T-helper 17 cell (primary cell): ENCODE measurements at places on chromosomes 16 and 17.

DNA sequence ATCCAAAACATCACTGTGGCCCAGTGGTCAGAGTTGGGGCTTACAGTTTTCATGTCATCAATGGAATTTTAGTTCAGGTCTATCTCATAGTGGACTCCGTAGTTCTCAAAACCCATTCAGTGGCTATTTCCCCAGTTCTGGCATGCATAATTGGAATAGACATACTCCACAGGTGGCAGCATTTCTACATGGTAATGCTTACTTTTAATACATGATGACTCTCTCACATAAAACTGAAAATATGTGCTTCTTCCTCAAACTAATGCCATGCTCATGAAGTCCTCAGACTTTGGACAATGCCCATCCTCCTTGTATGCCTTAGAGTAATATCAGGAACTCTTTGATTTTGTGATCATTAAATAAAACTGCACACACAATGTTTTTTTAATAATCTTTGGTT, 857.4 kb upstream of the GOT2 start:
- no peak for DNase-seq

DNA sequence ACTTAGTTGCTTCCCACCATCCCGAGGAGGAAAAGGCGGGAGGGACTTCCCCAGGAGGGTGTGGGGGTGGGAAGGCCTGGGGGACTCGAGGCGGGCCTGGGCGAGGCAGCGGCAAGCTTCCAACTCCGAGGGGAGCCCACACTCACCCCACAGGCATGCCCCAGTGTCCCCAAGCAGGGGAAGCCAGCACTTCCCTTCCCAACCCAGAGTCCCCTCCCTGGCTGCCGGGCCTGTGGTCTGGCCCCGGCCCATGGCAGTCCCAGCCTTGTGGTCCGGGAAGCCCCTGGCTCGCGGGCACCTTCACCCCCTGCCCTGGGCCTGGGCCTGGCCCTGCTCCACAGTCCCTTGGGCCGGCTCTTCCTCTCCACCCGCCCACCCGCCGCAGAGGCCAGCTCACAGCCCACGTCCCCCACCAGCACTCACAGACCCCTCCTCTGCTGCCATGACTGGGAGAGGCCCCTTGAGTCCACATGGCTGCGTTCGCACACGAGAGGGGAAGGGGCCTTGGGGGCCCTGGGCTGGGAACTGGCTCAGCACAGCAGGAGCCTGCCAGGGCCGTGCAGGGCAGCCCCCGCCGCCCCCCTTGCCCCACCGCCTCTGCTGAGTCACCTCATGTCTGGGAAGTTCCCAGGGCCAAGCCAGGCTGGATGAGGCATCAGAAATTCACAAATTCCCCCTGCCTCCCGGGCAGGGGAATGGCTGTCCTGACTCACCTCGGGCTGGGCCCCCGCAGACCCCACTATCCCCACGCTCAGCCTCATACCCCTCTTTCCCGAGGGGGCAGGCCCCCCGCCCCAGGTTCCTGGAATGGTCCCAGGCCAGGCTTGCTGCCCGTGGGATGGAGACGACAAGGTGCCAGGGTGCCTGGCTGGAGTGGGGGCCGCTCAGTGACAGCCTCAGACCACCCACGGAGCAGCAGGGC, 27.8 kb downstream of the BAHCC1 start:
- DNase-seq = no peak

DNA sequence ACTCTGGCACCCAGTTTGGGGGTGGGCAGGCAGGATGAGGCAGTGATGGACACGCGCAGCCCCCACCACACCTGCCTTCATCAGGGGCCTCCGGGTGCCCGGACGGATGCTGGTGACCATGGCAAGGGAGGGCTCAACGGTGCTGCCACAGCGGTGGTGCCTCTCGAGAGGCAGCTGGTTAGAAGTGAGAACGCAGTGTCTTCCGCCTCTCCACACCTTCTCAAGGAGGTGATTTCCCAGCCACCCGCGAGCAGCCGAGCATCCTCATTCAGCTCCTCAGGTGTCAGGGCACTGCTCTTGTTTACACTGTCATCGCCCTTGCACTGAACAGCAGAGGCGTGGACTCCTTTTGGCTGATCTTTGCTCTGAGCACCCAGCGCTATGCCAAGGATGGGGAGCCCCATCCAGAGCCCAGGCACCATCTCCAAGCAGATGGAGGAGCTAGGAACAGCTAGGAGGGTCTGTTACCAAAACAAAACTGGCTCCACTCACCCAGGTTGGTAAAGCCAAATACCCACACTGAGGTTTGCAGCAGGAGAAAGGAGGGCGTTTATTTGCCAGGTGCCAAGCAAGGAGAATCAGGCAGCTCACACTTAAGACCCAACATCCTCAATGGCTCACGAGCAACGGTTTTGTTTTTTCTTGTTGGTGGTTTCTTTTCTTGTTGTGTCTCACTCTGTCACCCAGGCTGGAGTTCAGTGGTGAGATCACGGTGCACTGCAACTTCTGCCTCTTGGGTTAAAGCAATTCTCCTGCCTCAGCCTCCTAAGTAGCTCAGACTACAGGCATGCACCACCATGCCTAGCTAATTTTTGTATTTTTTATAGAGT, 174.3 kb upstream of the TNRC6C start:
- DNase-seq = peak; percentile 29

GRCh38 chr16:29983420-29984136, 9.9 kb downstream of the TAOK2 start:
- DNase-seq = no peak

- DNase-seq = no peak
Observed at GRCh38 chr16:66372078-66372897, 5.8 kb downstream of the CDH5 start.

- DNase-seq = no peak
Observed at GRCh38 chr17:30212750-30213149, 22.7 kb downstream of the SLC6A4 start.

DNA sequence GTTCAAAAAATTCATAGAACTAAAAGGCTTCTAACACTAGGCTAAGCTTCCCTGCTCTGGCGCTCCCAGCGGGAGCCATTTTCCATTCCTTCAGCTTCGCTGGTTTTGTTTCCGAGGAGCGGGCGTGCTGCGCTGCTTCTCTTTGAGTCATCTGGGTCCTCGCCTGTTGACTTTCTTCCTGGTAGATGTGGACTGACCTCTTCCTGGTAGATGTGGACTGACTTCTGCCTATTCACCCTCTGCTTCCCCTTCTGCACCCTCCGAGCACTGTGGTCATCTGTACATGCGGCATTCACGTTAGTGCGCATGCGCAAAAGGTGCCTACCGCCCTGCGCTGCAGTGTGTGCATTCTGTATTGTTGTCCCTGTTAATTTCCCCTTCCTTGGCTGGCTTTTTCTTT, 40.8 kb upstream of the SEC14L1 start:
- no peak for DNase-seq

DNA sequence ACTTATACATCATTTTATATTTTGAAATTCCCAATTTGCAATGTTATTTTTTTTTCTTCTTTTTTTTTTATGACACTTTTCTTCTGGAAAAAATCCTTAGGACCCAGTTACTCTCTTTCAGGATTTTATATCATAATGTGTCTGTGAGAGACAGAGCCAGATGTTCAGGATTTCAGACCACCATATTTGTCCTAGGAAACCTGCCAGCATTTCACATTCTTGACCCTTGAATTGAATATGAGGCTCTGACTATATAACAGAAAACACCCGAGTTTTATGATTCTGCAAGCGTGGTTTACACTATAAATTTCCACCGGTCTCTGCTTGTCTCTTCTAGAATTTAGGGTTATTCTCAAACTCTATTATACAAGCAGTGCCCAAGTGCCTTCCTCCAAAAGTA, 621.0 kb downstream of the WWOX start:
- DNase-seq = no peak

GRCh38 chr16:89922884-89923639, at the start of gene TUBB3:
Gene TUBB3 (plus strand): TSS chr16:89923342. CDS start chr16:89923402, 60 bp downstream.
- DNase-seq = no peak

GRCh38 chr16:53576210-53576609, 73.2 kb upstream of the AKTIP start:
- DNase-seq = no peak

DNA sequence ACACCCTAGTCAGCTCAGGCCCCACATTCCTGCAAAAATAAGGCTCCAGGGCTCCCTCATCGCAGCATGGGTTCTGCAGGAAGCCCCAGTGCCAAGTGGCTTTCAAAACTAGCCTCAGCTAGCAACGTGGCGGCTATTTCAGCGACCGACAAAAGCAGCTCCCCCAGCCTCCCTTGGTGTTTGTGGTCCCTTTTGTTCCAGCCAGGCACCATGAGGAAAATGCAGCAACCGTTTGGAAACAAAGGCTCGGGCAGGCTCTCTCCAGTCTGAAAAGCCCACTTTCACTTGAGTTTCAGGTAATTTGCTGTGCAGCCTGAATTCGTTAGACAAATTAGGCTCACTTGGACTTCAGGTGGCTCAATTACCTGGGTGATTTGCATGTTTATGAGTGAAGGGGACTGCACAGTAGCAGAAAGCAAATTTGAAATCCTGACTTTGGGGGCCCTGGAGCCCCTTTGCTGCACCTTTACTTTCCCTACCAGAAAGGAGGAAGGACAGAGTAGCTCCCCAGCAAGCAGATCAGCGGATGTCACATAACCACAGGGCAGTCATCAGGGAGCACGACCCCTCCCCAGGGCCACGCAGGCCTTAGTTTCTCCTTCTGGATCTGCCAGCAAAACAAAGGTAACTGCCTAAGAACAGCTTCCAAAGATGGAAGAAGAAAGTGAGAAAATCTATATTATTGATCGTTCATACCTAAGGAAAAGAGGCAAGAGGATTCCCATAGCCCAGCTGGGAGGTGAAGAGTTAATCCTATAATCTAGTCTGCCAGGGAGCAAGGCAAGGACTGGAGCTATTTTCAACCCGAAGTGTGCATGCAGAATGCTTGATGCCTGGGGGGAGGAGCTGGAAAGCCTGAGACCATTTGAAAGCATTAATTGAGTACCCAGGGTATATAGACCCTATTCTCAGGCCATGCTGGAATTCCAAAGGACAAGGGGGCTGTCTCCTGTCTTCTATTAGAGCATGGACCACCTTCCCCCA, 143.1 kb upstream of the SDK2 start:
- no peak for DNase-seq

DNA sequence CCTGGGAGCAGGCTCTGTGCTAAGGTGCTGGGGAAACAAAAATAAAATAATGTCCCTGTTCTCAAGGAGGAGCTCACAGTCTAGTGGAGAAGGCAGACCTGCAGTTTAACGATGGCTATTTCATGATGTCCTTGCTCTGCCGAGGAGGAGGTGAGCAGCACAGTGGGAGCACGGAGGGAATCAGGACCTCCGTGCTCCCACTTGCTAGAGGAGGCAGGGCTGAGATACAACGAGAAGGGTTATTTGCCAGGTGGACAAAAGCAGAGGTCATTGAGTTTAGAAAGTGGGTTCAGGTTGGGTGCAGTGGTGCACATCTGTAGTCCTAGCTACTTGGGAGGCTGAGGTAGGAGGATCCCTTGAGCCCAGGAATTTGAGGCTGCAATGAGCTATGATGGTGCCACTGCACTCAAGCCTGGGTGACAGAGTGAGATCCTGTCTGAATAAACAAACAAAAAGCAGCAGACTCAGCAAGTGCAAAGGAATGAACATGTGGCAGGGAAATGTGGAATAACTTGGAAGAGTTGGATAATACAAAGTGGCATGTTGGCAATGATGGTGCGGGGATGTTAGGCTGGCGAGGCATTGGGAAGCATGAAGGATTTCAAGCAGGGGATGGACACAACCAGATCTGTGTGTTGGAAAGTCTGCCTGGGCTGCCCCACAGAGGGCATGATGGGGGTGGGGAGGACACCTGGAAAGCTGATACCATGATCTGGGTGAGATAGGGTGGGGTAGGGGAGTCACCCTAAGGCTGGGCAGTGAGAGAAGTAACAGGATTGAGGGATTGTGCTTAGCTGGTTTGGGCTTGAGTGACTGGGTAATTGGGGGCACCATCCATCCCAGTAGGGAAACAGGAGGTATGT, 12.8 kb upstream of the TNS4 start:
- no peak for DNase-seq

DNA sequence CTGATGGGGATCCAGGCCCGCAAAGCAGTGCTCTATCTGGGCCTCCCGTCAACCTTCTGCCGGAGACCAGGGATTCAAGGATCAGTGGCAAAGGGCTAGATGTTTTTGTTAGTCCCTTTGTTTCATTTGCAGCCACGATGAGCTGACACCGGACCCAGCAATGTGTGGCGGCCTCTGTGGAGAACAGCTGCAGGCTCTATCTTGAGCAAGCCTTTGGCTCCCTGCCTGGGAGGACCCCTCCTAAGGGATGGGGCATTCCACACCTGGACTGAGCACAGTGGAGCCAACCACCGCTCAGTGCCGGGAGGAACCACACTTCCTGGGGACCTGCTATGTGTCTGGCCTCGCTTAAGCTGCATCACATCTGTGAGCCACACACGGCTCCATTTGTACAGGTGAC, 215.8 kb downstream of the RBFOX3 start:
- DNase-seq = no peak

DNA sequence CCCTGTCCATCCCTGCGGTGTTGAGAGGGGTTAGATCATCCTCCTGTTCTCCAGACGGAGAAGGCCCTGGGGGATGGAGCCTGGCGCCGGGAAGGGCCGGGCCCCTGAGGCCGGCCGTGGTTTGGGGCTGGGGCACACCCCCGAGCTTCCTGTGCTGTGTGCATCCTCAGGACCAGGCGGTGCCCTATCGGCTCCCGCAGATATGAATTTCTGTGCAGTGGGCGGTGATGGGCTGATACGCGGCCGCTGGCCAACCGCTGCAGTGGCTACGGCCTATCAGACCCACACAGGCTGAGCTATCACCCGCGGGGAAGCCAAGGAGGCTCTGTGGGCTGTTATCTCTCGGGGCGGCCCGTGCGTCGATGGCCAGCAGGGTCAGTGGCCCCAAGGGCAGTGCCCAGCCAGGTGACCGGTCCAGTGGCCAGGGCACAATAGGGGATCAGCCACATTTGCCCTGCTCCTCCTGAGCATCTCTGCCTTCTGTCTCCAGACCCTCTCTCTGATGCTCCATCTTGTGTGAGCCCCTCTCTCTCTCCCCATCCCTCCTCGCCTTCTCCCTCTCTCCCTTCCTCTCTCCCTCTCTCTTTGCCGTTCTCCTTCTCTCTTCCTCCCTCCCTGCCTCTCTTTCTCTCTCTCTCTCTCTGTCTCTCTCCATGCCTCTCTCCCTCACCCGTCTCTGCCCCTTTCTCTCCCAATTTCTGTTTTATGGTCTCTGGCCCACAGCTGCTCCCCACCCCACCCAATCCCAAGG, 38.7 kb downstream of the ZFPM1 start:
- no peak for DNase-seq

- no peak for DNase-seq
Observed at GRCh38 chr16:29986231-29986630, 9.2 kb downstream of the HIRIP3 start.

GRCh38 chr17:17060930-17061329, 18.7 kb downstream of the MPRIP start:
- DNase-seq = no peak

DNA sequence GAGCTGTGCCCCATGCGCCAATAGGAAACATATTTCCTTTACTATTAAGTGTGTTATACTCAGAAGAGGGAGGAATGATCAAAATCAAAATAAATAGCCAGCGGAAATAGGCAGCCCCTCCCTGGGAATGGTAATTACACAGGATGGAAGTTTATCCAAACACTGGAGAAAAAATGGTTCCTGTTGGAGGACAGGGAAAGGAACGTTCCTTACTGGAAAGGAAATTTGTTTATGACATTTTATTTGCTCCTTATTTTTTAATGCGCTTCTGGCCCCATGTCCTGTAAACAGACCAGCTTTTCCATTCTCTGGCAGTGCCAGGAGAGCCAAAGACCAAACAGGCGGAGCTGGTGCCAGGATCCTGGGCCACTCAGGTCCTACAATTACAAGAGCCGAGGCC, 273.7 kb downstream of the SOX9 start:
- DNase-seq = no peak

- DNase-seq = no peak
Observed at GRCh38 chr16:88911136-88911945, 44.9 kb upstream of the PABPN1L start.
